ENCODE measurements at places on chromosomes 7 and 10. TPM values are rescaled to one million over a fixed set of nuclear protein-coding genes. Genes with fewer than 3 reads are reported as not detected.
A peak's percentile ranks its signal among the peaks of the same experiment; 100 is the strongest.

DNA sequence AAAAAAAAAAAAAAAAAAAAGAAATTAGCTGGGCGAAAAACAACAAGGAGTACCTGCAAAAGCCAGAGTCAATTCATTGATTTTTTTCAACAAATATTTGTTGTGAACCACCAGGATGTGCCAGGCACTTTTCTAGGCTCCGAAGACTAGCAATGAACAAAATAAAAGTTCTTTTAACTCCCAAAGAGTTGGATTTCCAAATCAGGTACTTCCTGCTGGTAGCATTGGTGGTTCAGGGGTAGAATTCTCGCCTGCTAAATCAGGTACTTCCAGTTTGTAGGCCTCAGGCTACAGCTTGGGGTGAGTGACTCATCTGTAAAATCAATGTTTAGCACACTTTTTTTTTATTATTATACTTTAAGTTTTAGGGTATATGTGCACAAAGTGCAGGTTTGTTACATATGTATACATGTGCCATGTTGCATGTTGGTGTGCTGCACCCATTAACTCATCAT lies 10.9 kb downstream of the PPA1 start:
- peak; percentile 57 for DNase-seq

GRCh38 chr7:1050956-1051690 lies 6.8 kb downstream of the GPR146 start:
- no peak for DNase-seq

GRCh38 chr10:119007211-119007574 lies 22.3 kb upstream of the NANOS1 start:
- no peak for DNase-seq

- DNase-seq, result no peak
Measured at GRCh38 chr10:123759501-123760031, 93.4 kb downstream of the GPR26 start.

- DNase-seq, result no peak
Measured at GRCh38 chr7:4959893-4960292, 906 bp upstream of the MMD2 start.

- DNase-seq, result no peak
Measured at GRCh38 chr10:109914966-109915365, 8.3 kb downstream of the XPNPEP1 start.

- DNase-seq, result no peak
Measured at GRCh38 chr10:131160219-131160875, 151.2 kb downstream of the TCERG1L start.

DNA sequence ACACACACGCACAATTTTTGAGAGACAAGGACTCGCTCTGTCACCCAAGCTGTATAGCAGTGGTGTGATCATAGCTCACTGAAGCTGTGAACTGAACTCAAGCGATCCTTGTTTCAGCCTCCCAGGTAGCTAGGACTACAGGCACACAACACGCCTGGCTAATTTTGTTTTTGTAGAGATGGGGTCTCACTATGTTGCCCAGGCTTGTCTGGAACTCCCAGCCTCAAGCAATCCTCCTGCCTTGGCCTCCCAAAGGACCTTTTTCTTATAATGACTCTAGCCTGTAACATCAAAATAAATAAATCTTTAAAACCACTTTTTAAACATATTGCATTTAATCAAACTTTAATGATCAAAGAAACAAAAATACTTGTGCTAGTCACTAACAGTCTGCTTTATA lies 140.9 kb upstream of the FGFR2 start:
- no peak for DNase-seq

The AGAP5 gene
- polyA plus RNA-seq, result 3.6 TPM

The GTF2IRD2 gene
- polyA plus RNA-seq, result 8.2 TPM

The MICALL2 gene
- polyA plus RNA-seq, result 10.4 TPM

The UNCX gene
- polyA plus RNA-seq, result not detected

The ZNF365 gene
- 20.9 TPM for polyA plus RNA-seq

The KCNIP2 gene
- 0.41 TPM for polyA plus RNA-seq

The OR2A7 gene
- polyA plus RNA-seq, result 5.5 TPM

Data from keratinocyte (primary cell).